ENCODE measurements at places on chromosomes 12 and 14.

- no peak for DNase-seq
Measured at GRCh38 chr12:110966081-110966760, 45.8 kb upstream of the MYL2 start.

- no peak for DNase-seq
Measured at GRCh38 chr12:84601483-84601882, 311.1 kb downstream of the SLC6A15 start.

DNA sequence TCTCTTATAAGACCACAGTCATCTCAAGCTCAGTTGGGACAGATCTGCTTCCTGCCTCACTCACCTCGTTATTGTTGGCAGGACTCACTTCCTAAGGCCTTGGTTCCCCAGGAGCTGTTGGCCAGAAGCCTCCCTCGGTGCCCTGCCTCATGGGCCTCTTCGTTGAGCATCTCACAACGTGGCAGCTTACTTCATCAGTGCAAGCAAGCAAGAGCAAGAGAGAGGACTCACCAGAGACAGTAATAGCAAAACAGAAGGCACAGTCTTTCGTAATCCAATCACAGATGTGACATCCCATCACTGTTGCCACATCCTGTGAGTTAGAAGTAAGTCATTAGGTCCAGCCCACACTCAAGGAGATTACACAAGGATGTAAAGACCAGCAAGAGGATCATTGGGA lies 5.1 kb upstream of the NUMB start:
- DNase-seq = no peak

- no peak for DNase-seq
Measured at GRCh38 chr12:21413369-21414277, 23.8 kb upstream of the PYROXD1 start.

DNA sequence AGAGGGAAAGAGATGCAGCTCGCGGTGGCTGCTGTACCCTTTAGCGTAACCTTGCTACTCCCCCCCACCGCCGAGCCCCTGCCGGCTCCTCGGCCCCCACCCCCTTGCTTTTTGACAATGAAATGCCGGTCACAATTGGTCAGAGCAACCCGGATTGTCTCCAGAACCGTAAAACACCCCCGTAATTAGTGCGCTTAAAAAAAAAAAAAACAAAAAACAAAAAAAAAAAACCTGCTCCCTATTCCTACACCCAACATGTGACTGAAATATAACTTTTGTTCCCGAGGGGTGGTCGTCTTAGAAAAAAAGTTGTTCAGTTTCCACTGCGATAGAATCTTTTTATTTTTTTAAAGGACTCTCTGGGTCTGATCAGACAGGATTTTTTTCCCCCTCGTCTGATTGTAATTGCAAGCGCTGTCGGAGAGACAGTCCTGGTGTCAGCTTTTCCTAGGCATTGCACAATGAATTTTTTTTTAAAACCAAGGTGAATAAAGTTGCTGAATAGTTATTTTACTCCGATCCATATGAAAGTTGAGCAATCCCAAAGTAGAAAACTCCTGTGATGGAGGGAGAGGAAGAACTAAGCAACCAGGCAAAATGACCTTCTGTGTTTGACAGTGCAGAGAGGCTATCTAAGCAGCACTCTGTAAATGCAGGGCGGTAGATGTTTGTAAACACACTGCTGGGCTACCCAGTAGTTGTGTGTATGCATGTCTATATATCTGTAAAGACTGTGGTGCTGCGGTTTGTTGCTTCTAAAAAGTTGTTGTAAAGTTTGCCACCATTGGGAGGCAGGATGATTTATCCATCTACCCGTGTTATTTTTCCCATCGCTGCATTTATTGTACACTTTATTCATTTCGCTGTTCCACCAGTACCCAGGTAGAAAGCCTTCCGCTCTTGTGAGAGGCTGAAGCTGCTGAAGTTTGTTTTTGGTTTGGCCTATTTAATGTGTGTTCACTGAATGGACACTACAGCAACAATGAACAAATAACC lies 1.1 kb downstream of the ETV6 start:
- DNase-seq = no peak

GRCh38 chr14:96901227-96901626 lies 104.0 kb downstream of the VRK1 start:
- no peak for DNase-seq

DNA sequence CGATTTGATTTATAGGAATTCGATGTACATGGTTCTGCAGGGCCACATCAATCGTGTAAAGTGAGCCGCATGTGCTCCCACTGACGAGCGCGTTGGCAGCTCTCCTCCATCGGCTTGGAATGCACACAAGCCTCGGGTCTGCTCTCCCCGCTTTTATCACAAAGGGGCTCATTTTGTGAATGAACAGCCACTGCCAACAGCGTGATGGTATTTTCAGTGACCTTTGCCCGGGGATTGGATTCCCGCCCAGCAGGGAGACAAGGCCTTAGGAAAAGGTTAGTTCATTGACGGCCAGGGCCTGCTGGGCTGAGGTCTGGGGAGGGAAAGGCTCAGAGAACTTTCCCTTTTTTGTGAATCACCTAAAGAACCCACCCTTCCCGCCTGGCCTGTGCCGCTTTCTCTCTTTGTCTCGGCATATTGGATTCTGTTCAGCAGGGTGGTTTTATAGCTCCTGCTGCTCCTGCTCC lies 232.1 kb downstream of the MSRB3 start:
- DNase-seq = no peak

DNA sequence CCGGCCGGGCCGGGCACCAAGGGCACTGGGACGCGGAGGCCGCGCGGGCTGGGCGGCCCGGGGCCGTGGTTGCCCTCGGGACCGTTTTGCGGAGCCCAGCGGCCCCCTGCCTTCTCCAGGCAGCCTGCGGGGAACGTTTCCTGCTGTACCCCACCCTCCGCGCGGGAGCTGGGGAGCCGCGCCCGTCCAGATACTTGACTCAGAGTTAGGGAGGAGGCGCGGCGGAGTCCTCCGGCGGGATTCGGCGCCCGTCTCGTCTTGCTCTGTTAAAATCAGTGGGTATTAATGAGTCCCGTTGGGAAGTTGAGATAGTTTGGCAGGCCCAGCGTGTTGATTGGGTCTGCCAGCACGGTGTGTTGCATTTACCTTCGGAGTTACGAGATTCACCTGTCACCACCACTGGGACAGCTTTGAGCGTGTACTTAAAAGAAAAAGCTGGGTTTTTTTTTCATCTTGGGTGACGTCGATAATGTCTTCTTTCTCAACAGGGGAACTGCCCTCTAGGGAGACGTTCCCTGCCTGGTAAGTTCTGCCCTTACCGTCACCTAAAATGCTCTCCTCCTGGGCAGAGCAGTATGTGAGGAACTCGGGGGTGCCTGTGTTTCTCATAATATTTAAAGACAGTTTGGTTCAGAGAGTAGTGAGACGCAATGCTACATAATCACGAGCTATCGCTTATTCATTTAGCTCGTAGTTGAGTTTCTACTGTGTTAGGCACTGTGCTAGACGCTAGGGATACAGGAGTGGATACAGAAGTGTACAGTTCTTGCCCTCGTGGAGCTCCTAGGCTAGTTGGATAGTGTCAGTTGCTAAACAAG lies 596 bp downstream of the DLST start:
- DNase-seq = no peak

DNA sequence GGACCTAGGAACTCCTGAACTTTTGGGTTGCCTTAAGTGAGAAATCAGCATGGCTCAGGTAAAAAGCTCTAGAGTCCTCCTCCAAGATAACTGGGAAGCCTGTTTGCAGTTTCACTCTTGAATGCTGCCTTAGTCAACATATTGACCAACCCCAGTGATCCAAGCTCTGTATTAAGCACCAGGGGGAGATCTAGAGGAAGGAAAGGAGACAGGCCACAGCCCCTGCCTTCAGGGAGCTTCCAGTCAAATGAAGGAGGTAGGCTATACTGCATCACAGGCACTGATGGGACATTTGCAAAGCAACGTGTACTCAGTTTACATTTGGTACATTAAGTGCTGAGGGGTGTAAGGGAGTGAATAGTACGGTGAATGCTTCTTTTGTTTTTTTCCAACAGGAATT lies 1.2 kb upstream of the CSAD start:
- DNase-seq = no peak

GRCh38 chr12:31317471-31318395 lies 8.2 kb downstream of the SINHCAF start:
- DNase-seq = no peak

DNA sequence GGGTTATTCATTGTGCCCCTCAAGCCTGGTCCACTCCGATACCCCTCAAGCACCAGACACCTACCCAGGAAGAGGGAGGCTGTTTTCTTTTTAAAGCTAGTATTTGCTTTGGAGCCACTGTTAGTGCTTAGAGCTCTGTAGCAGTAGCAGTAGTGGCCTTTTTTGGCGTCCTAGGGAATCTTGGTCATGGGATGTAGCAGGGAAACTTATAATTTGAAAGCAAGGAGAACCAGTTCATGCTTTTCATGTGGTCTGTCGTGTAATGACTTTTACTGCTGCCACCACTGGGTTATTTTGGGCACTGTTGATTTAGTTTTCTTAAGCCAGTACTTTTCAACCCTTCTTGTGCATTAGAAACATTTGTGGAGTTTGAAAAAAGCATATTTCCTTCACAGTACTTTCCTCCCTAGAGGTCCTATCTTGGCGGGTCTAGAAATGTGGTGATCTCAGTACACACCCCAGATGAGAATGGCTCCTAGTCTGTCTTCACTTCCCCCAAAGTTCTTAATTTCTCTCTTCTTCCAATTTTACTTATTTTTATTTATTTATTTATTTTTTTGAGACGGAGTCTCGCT lies 49.7 kb downstream of the MARK3 start:
- no peak for DNase-seq

DNA sequence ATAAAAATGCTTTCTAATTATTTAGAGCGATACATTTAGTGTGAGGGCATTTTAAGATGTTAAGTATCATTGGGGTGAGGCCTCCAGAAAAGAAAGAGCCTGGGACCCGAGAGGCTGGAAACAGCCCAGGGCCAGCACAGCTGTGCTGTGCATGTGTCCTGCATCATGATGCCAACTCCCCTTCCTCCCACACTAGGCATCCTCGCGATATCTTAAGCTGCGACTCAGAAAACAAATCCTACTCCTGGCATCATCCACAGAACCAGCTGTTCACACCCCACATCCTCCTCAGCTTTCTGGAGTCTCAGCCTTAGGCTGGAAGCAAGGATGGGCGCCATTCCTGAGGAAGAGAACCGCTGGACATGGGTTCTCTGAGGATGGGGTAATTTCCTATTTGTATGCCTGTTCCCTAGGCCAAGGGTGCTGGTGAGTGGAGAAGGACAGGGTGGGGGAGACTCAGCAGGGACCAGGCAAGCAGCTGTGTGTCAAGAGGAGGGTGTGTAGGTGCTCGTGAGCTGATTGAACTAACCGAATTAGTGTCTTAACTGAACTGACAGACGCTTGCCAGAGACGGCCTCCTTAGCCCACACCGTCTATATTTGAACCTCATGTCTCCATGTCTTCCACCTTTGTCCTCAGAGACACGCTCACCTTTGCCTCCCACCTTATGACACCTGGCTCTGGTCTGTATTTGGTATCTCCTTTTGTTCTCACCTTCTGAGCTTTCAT lies 15.6 kb upstream of the MCRS1 start:
- no peak for DNase-seq

DNA sequence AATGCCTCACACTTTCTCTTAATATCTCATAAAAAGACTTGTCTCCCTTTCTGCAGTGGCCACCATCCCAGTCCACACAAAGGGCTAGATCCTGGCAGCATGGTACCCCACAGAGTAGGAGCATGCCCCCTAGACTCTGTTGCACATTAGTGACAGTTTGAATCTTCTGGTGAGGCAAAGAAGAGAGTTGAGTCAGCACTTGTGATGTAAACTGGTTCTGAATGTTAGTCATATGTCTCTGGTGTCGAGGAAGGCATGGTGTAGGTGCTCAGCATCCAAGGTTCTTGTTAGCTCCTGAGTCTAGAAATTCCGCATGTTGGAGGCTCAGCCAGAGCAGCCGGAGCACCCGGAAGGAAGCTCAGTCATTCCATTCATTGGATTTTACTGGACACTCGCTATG lies 9.8 kb downstream of the TTC9 start:
- no peak for DNase-seq

GRCh38 chr12:91657032-91657431 lies 474.4 kb upstream of the DCN start:
- DNase-seq = no peak

DNA sequence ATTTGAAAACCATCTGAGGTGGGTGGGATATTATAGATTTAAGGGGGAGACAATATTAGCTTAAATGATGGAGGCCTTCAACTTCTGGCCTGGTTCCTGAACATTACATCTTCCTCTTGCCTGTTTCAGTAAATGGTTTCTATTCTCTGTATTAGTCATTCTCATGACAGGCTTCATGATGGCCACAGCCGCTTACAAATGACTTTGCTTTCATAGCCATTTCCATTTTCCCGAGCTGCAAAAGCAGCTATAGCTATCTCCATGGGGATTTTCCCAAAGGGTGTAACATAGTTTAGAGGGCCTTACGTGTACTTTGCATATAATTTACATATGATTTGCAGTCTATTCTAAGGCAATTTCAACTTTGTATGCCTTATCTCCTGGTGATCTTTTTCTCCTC lies 121.8 kb downstream of the NRXN3 start:
- no peak for DNase-seq

GRCh38 chr14:47917344-47917954 lies 242.0 kb upstream of the MDGA2 start:
- DNase-seq = no peak

DNA sequence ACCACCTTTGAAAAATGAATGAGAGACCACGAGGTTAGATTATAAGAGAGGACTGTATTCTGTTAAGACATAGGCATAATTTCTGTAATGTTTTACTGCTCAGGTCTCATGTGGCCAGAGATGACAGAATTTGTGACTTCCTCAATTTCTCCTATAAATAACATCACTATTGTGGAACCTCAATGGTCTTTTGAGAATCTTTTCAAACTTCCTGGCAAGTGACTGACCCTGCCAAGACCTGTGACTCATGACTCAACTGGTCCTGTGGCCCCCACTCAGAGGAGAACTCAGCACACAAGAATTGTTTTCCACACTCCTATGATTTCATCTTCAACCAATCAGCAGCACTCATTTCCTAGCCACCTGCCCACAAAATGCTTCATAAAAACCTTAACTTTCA lies 508.2 kb upstream of the ATP2B1 start:
- DNase-seq = no peak

GRCh38 chr12:2616763-2617162 lies 178.0 kb upstream of the FKBP4 start:
- DNase-seq = no peak

- peak; percentile 5 for DNase-seq
Measured at GRCh38 chr14:99042381-99043266, 229.4 kb downstream of the BCL11B start.

GRCh38 chr12:99372257-99372920 lies 275.2 kb upstream of the GARIN6 start:
- no peak for DNase-seq

DNA sequence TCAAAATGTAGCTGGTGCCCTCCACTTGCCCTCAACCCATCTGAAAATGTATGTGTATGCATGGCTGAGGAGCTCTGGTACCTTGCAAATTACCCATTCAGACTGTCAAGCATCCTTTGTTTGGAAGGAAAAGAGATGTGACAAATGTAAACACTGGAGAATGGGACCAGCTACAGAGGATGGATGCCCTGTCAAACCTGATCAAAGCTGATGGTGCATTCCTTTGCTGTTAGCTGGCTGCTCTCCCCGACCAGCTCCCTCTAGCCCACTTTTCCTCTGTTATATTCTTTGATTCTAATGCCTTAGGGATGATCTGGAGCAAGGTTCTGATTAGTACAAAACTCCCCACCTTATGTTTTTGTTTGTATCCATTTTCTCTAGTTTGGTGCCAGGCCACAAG lies 310.3 kb downstream of the C12orf75 start:
- DNase-seq = no peak
